Suppressor macrophage (primary cell): ENCODE measurements at places on chromosomes 2 and 18.

DNA sequence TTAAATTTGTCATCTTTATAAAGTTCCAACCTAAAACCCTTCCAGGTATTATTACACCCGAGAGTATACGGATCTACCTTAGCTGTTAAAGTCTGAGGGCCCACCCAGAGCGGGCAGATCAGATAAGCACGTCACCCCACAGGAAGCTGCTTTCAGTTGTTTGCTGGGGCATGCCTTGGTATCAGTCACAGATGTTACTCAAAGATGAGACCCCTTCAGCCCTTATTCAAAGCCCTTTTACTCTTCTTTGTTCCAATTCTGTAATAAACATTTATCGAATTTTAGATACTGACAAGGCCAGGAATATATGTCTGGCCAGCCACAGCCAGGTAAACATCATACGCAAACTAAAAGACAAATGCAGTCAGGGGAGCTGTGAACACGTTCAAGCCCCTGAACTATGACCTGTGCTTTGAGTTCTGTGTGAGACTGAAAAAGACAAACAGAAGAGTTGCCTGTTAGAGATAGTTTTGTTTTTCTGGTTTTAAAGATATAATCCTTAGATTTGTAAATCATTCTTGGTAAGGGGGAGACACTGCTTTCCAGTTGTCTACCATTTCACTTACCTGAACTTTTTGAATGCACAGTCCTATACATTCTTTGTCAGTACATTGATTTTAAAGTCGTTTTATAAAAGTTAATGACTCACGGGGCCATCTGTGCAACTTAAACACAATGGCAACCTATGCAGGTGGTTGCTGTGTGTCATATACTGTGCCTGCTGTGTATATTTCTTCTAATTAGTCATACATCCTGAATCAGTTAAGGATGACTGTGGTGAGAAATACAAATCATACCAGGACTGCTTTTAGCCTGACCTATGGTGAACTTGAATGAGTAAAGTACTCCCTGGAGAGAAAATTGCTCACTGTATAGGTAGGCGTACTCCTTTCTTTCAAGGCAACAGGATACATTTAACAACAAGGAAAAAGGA is 100.5 kb upstream of the ITPRID2 start:
- DNase-seq: no peak

GRCh38 chr2:216866515-216867095 is 6.7 kb upstream of the TNP1 start:
- no peak for DNase-seq

- DNase-seq: no peak
These were observed 41.3 kb downstream of the BCL11A start for GRCh38 chr2:60512062-60512622.

DNA sequence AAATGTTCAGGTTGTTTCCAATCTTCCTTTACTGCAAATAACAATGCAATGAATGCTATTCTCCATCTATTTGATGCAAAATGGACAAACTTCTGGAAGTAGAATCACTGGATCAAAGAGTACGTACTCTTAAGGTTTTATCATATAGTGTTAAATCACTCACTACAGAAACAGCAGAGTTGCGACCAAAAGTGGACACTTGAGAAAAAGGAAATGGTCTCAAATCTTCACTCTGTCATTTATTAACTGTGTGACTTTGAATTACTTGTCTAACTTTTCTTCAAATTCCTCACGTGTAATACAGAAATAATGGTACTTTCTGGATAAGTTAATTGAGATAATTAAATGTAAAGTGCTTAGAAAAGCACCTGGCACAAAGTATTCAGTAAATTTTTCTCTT is 78.1 kb downstream of the CERKL start:
- DNase-seq: no peak

- DNase-seq: no peak
These were observed 135.1 kb downstream of the ACTR3 start for GRCh38 chr2:114025030-114025429.

DNA sequence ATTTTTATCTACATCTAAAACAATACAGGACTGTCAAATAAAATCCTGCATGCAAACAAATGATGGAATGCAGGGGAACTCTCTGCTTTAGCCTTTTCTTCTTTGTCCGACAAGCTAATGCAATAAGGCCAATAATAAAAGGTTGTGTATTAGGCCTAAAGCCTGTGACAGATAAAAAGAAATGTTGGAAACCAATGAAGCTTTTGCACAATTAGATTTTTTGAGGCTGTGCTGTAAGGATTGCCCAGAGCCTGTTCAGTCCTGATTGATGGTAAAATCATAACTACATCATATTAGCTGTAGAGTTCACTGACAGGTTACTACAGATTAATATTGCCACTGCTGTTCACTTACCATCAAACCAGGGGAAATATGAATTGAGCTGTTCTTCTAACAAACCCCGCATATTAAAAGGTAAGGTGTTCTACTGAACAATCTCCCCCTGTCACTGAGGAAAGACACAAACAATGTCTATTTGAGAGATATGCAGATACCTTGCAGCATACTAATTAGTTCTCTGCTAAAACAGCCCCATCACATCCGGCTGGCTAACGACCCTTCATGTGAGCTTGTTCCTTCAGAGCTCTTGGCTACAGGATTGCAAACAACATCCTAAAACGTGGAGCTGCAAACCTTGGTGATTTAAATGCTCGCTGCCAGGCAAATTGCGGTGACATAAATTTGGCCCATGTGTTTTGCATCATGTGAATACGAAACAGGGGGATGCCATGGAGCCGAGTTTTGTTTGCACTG is 305.4 kb downstream of the MTX2 start:
- DNase-seq: no peak

GRCh38 chr2:144281476-144281875 is 238.4 kb downstream of the ZEB2 start:
- DNase-seq: no peak

DNA sequence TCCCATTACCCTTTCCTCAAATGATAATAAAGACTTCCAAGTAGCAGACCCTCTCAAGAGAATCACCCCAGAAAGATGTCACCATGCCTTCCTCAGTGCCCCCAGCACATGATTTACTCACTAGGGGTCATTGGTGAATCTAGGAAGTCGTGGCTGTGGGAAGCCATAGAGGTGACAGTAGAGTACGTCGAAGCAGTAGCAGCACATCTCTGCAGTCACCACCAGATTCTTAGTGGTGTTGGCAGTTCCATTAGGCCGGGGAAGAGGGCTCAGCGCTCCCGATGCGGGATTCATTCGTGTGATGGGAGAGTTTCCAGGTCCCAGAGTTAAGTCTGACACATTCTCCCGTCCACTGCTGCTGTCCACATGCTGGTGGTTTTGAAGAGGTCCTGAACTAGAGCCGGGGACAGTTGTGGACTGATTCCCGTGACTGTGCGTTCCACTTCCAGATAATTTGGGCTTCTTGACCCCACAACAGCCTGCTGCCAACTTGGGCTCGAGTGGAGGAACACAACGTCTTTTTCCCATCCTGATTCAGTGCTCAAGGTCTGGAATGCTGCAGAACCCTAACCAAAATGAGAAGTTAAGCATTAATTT is 12.0 kb downstream of the AMMECR1L start:
- no peak for DNase-seq

DNA sequence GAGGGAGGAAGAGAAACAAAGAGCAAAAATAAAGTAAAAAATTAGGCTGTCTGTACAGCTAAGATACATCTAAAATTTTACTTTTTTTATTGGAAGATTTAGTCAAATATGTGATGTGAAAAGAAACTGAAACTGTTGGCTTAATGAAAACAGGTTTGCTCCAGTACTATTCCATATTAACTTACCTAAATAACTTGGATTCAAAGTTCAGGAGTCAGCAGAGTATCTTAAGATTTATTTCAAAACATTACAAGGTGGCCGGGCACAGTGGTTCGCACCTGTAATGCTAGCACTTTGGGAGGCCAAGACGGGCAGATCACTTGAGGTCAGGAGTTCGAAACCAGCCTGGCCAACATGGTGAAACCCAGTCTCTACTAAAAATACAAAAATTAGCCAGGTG is 197.9 kb downstream of the PDE11A start:
- DNase-seq: no peak

GRCh38 chr2:48434101-48434500 is 95.9 kb upstream of the STON1 start:
- DNase-seq: peak; percentile 28

DNA sequence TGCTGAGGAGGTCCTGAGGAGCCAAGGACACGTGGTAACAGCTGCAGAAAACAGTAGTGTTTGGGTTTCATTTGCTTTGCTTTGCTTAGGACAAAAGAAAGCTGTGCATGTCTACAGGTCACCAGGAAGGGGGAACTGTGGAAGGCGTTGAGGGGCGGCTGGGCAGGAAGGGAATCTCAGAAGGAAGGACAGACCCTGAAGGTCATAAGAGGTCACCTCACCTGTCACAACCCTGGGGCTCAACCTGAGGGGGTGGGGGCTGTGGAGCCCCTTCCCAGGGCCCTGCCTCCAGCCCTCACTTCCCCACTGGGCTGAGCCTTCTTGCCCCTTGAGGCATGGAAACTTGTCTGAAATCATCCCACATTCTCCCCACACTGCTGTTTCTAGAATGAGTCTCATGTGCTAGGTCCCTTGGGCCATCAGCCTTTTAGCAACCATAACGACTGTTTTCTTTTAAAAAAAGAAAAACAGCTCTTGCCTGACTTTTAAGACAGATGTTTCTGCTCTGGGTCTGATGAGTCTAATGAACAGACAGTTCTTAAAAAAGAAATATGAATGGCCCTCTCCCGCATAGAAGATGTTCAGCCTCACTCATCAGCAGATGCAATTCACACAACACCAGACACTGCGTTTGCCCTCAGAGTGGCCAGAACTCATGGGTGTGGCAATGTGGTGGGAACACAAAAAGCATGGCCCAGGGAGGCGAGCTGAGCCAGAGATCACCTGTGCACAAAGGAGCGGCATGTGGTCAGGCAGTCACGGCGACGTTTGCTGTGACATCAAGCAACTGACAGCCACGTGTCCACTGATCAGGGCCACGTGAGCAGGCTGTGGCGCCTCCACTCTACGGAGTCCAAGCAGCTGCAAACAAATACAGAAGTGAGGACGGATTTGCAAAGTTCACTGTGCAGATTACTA is 84.0 kb downstream of the SEPTIN10 start:
- DNase-seq: no peak

DNA sequence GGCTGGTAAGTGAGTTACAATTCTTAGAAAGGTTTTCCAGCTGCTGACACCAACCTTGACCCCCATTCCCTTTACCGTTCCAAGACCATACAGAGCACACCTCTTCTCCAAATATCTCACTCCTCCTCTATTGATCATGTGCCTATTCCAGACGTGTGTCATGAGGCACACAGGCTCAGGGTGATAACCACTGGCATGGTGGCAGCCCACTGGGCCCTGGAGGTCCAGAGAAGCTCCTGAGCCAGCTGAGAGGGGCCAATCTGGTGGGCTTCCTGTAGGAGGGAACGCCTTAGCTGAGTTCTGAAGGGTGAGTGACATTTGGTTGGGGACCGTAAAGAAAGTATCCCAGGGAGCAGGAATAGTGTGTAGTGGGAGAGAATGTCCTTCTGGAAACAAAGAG is 28.3 kb downstream of the ZAP70 start:
- DNase-seq: no peak
